NCI-H1417 treated with DMSO at 0.1 percent for 48 hours (cell line): ENCODE measurements at places on chromosomes 3 and 15.

- peak; percentile 34 for DNase-seq
Measured at GRCh38 chr3:86744051-86744450, 246.9 kb downstream of the VGLL3 start.

DNA sequence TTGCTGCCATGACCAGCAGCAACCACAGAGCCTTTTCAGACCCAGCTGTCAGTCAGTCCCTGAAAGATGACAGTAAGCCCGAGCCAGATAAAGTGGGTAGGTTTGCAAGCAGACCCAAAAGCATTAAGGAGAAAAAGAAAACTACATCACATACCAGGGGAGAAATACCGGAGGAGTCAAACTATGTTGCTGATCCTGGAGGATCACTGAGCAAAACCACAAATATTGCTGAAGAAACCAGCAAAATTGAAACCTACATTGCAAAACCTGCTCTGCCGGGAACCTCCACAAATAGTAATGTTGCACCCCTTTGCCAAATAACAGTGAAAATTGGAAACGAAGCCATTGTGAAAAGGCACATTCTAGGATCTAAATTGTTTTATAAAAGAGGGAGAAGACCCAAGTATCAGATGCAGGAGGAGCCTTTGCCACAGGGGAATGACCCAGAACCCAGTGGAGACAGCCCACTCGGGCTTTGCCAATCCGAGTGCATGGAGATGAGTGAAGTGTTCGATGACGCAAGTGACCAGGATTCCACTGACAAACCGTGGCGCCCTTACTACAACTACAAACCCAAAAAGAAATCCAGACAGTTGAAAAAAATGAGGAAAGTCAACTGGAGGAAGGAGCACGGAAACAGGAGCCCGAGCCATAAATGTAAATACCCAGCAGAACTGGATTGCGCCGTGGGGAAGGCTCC is 42.1 kb upstream of the RASA2 start:
- DNase-seq: no peak

GRCh38 chr3:61944726-61945125 is 383.4 kb downstream of the PTPRG start:
- no peak for DNase-seq

GRCh38 chr3:127678315-127678599 is 5.5 kb downstream of the ABTB1 start:
- DNase-seq: no peak

DNA sequence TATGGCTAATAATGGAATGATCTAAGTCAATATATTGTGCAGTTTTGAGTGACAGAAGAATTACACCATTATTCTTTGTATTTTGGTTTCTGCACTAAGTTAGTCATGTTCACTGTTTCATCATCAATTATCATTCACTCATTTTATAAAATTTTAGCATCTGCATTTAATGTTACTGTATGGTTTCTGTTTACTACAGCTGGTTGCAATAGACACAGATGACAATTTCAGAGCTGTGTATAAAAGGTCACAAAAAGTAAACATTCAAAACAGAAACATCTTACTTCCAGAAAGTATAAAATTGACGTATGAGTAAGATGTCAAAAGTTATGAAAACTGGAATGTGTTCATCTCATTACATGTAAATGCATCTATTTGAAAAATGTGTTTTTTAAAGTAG is 111.1 kb upstream of the GBE1 start:
- no peak for DNase-seq

GRCh38 chr15:36284911-36285310 is 294.5 kb upstream of the CDIN1 start:
- DNase-seq: no peak

- DNase-seq: no peak
Measured at GRCh38 chr3:8223766-8224165, 277.9 kb upstream of the LMCD1 start.

GRCh38 chr3:77298417-77298816 is 258.5 kb downstream of the ROBO2 start:
- no peak for DNase-seq

GRCh38 chr3:47583320-47584075 is 4.8 kb upstream of the CSPG5 start:
- no peak for DNase-seq

DNA sequence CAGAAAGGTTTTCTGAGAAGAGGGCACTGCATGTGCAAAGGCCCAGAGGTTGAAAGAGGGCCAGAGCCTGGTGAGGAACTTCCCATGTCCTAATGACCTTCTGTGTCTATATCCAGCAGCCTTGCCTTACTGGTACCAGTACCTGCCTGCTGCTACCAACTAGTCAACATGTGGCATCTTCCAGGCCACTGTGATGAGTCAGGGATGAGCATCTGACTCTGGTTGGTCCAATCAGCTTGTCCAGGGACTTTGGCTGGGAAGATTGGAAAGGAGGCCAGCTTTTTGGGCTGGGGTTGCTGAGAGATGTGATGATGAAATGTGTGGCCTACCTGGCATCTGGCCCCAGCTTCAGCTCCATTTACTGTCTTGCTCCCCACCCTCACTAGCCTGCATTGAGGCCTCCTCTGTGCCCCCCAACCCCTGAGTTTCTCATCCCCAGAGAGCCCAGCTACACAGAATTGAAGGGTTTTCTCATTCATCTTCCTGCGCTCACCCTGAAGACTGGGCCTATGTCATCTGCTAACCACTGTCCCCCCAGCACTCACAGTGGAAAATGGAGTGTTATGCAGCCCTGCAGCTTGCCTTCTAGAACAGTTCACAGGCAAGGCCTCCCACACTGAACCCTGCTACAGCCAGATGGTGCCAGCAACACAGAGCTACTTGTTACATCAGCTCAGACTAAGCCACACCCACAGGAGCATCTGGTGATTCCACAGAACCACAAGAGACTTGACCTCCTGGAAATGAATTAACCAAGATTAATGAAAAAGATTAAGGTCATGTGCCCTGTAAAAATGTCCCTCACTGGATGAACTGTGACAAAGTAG is 1.3 kb upstream of the TWF2 start:
- no peak for DNase-seq

- DNase-seq: peak; percentile 86
Measured at GRCh38 chr3:14329116-14329830, 73.1 kb upstream of the SLC6A6 start.

DNA sequence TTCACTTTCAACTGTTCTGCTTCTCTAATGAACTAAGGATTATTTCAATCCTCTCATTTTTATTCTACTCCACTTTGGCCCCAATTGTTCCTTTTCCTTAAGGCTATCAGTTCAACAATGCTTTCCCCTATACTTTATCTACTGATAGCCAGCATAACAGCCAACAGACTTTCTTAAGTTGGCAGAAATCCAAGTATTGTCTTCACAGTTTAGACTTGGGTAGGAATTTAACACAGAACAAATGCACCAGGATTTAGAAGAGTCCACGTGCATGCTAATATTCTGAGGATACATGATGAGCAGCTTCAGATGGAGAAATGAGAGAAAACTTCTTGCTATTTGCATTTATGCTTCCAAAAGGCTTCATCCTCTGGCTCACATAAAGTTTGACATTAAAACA is 54.8 kb downstream of the FBN1 start:
- no peak for DNase-seq

DNA sequence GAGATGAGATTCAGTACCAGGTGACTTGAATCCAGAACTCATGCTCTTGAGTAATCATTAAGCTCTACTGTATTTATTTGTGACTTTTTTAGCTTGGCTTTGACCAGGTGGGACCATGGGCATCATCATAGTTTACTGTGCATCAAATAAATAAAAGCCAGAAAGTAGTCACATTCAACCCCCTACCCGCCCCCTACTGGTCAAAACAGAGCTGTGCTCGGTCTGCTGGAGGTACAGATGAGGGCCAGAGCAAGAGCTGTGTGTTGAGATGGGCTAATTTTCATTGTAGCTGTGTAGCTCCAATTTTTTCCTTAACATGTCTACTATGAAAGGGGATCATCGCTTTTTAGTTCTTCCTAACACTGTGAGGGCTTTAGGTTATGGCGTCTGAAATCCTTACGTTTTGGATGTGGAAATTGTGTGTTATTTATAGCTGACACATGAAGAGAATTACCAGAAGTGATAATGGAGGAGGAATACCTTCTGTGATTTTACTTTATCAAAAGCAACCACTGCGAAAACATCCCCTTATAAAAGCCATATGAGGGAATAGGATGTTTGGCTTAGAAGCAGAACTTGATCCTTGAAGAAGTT is 375.1 kb downstream of the PTPRG start:
- no peak for DNase-seq

GRCh38 chr15:73934281-73934680 is 8.0 kb downstream of the LOXL1 start:
- DNase-seq: no peak

GRCh38 chr3:52126036-52126435 is 28.2 kb downstream of the POC1A start:
- no peak for DNase-seq

GRCh38 chr3:27209617-27210264 is 159.4 kb downstream of the NEK10 start:
- no peak for DNase-seq

DNA sequence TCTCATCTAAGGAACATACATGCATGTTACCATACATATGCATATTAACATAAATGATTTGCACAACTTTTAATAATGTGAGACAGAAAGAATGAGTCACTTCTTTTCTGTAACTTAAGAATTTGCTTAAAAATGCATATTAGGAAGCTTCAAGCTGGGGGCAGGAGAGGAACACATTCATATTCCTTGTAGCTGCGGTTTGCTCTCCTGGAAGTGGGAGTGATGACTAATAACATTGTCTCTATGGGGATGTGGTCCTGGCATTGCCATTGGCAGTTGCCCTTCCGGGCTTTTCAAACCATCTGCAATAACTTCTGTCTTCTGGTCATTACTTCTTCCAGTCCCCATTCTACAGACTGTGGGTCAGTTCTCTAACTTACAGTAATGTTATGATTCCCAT is 15.6 kb downstream of the CHST2 start:
- DNase-seq: no peak

DNA sequence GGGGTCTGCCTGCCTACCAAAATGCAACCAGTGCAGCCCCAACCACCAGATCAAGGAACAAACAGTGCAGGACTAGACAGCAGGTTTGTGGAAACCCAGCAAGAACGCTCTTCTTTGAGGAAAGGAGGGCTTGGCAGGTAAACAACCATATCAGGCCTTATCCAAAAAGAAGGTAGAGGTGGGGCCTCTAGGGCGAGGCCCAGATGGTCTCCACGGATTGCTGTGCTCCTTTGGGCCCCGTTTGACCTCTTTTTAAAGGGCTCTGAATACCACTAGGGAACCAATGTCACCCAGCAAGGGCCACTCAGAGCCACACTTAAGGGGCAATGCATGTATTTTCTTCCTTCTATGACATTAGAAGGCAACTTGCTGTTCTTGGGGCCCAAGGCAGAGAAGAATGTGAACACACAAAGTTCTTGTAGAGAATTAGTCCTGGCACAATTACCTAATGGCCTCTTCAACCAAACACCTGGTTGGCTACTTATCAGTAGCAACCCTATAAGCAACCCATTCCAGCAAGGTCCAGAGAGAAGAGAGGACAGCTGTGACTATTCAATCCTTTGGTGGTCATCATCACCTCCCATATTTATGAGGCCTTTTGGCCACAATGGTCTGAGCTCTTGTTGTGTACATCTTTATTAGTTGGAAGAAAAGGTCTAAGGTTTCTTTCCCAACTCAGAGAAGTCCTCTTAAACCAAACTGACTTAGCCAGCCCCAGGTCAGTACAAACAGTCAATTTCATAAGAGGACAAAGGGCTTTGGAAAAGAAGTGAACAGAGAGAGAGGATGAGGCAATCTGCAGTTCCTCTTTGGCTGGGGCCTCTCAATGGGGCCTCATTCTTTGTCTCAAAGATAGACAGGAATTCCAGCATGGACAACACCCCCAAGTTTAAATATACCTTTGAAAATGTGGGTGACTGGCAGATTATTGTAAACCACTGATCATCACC is 36.0 kb downstream of the FOXP1 start:
- DNase-seq: no peak

DNA sequence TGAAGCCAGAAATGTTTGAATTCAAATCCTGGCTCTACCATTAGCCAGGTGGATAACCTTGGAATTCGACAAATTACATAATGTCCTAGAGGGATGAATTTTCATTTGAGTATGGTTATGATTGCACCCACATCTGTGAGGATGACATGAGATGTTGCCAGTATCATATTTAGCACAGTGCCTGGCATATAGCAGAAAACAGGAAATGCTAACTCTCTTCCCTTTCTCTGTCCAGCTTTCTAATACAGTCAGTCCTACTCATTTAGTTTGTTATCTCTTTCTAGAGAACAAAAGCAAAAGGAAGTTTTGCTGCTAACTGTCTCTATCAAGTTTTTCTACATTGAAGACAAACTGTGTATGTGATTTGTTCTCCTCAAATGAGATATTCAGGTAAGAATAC is 231.7 kb downstream of the CPNE4 start:
- DNase-seq: no peak
